ENCODE measurements at places on chromosomes 3 and 15.

DNA sequence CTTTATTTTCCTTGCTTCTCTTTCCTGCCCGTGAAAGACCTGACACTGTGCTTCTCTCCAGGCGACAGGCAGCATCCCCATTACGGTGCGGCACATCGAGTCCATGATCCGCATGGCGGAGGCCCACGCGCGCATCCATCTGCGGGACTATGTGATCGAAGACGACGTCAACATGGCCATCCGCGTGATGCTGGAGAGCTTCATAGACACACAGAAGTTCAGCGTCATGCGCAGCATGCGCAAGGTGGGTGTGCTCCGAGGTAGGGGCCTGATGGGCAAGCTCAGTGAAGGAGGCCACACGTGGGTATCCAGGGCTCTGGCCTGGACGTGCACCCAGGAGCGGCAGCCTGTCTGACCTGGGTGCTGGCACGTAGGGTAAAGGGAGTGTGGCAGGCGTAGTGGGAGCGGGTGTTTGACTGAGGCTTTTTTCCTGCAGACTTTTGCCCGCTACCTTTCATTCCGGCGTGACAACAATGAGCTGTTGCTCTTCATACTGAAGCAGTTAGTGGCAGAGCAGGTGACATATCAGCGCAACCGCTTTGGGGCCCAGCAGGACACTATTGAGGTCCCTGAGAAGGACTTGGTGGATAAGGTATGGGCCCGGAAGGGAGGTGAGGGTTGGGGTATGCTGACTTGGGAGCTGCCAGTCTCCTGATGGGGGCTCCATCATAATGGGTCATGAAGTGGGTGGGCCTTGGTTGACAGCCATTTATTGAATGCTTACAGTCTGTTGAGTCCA lies 8.2 kb upstream of the PODXL2 start:
- no peak for DNase-seq

DNA sequence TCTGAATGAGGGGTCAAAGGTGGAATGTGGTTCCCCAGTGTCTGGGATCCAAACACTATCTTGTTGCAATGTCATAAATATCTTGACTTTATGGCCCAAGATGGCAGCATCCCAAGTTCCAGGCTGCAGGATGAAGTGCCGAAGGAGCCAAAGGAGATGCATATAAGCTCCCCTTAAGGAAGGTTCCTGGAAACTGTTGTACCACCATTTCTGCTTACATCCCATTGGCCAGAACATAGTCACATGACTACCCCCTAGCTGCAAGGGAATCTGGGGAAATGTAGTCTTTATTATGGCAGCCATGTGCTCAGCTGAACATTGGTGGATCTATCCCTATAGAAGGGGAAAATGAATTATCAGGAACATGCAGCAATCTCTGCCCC lies 54.3 kb downstream of the BDH1 start:
- no peak for DNase-seq

GRCh38 chr3:113234688-113235260 lies 23.4 kb downstream of the BOC start:
- no peak for DNase-seq

- no peak for DNase-seq
Observed at GRCh38 chr15:81157195-81157938, 23.3 kb downstream of the CFAP161 start.

- DNase-seq: no peak
Observed at GRCh38 chr15:90481023-90481422, 48.7 kb upstream of the CRTC3 start.
